ENCODE measurements at places on chromosomes 2 and 18.
A peak's percentile ranks its signal among the peaks of the same experiment; 100 is the strongest.

DNA sequence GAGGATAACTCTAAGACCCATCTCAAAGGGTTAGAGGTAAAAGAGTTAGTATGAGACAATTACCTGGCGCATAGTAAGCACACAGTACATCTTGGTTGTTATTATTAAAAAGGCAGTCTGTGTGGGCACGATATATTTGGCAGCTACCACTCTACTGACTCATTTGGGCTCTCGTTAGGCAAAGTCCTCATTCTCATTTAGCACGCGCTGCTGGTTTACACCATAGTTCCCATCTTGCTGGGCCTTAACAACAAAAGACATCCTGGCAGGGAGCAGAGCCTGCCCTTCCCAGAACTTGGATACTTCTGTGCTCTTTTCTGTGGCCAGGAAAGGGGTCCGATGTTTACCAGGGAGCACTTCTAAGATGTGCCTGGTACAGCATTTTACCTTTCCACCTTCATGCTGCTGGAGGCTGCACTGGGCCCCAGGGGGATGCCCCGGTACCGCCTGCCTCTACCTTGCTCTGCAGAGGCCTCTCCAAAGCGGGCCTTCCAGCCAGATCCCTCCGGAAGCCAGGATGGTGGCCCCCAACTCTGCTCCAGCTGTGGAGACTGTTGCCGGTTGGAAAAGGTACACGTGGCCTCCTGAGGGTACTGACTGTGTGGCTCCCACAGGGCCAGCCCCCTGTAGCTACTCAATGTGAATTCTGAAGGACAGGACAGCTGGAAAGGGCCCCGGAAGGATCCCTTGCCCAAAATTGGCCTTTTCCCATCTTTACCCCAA is 15.0 kb downstream of the GLI2 start:
- DNase-seq: no peak

- DNase-seq: peak; percentile 25
These were observed 39.7 kb upstream of the NABP1 start for GRCh38 chr2:191638079-191638801.

GRCh38 chr18:56641714-56642337 is 3.4 kb upstream of the TXNL1 start:
- no peak for DNase-seq

GRCh38 chr2:226788881-226789490 is 10.6 kb downstream of the IRS1 start:
- no peak for DNase-seq

GRCh38 chr18:24267878-24268277 is 129.0 kb downstream of the CABYR start:
- DNase-seq: peak; percentile 7

GRCh38 chr2:147049957-147050356 is 794.9 kb upstream of the ACVR2A start:
- DNase-seq: no peak
